ENCODE measurements at places on chromosomes 2 and 18.

GRCh38 chr18:73664896-73665295 lies 482.7 kb downstream of the FBXO15 start:
- DNase-seq, result no peak

GRCh38 chr2:118185210-118186109 lies 97.2 kb downstream of the INSIG2 start:
- DNase-seq, result peak; percentile 45

GRCh38 chr2:28747714-28748113 lies 3.9 kb upstream of the PPP1CB start:
- no peak for DNase-seq

GRCh38 chr18:34224423-34225217 lies at the start of gene NOL4:
TSS of gene NOL4 (minus strand) at chr18:34224913. CDS start at chr18:34223253, 1,660 bp downstream.
- DNase-seq, result peak; percentile 98

DNA sequence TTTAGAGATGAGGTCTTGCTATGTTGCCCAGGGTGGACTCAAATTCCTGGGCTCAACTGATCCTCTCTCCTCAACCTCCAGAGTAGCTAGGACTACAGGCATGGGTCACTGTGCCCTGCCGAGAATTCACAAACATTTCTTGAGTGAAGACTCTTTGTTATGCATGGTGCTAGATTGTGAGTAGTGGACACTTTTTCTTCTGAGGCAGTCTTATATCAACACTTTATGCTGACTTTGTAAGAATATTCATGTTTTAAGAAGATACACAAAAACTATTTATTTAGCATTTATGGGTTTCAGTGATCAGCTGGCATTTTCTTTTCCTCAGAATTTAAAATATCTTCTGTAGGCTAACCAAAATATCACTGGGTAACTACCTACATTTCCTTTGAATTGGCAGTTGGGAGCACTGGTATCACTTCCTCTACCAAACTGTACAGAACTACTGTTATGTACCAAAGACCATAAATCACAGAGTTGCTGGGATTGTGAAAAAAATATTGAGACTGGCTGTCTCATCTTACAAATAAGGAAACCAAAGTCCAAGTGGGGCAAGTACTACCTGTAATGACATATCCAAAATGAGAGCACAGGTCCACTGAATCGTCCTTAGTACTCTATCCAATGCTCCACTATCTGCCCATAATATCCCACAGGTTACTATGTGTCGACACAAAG lies 34.0 kb downstream of the DOCK10 start:
- DNase-seq, result no peak

GRCh38 chr2:15527074-15527739 lies 33.9 kb downstream of the NBAS start:
- no peak for DNase-seq

DNA sequence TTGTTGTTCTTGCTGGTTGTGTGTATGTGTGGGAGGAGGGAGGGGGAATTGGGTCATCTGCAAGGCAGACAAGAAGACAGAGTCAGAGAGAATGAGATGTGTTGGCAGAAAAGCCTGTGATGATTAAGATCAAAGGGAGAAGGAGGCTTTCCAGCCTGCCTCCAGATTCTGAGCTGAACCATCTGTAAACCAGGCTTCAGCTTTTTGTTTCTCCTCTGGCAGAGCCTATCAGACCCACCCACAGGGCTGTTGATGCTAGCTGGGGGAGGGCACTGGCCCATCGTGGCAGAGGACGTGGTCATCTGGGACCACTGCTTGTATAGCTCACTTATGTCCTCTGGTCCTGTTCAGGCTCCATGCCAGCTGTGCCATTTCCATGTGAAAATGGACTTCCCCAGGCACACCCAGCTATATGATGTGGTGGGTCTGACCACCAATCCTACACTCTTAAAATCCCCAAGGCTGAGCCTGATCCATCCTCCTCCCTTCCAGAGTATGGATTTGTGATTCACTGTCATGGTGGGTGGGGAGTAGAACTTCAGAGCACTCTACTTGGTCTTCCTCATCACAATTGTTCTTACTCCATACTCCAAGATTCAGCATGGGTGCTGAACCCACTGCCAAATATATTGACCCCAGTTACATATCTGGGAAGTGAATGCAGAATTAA lies 27.8 kb upstream of the COL6A3 start:
- no peak for DNase-seq

GRCh38 chr2:105328281-105329196 lies 996 bp downstream of the TGFBRAP1 start:
- no peak for DNase-seq

DNA sequence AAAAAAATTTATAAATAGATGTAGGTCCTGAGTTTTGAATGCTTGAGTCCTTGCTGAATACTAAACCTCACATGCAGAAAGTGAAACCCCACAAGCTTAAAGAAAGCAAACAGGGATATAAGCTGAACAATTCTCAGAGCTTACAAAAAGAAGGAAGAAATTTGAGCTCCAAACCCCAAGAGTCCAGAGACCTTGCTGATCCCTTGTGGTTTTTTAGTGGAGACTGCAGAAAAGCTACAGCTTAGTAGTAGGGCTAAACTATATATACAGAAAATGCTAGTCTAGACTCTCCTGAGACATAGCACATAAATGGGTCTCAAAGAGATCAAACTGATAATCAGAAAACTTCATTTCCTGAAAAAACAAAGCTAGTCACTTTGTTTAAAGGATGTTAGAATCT lies 1548.1 kb upstream of the ZEB2 start:
- DNase-seq, result no peak

DNA sequence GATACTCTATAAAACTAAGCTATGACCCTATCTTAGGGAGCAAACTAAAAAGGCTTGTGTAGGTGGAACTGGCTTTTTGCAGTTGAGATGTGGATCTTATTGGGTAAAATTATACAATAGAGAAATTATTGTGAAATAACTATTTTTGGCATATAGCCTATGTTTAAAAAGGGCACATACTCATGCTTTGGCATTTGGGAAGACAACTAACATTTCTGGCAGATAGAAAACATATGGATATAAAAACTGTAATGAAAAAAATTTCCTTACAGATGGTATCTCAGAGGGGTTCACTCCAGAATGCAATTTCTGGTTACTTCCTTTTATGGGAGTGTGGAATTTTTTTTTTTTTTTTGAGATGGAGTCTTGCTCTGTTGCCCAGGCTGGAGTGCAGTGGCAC lies 120.1 kb upstream of the CCDC195 start:
- DNase-seq, result no peak

- no peak for DNase-seq
Observed at GRCh38 chr2:100070078-100070477, 72.3 kb downstream of the AFF3 start.

DNA sequence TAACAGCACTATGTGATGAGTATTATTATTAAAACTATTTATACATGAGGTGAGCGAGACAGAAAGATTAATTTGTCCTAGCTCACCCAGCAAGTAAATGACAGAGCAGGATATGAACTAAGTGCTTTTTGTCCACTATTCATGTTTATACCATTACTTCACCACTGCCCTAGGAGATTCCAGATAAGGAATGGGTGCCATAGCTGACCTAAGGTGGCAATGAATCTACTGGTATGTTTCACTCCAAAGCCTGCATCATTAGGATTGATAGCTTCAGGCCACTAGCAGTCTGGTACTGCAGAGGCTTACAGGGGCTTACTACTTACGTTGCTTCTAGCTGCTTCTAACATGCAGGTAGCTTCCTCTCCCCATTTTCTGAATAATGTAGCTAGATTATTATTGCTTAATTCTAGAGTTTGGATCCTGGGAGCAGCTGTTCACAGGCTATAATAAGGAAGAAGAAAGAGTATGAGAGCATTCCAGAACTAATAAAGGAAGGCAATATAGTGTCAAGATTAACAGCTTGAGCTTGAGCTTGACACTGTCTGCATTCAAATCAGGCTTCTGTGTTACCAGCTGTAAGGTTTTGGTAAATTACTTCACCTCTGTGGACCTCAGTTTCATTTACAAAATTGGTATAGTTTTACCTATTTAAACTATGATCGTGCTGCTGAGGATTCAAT lies 153.7 kb downstream of the GALNT3 start:
- DNase-seq, result no peak

DNA sequence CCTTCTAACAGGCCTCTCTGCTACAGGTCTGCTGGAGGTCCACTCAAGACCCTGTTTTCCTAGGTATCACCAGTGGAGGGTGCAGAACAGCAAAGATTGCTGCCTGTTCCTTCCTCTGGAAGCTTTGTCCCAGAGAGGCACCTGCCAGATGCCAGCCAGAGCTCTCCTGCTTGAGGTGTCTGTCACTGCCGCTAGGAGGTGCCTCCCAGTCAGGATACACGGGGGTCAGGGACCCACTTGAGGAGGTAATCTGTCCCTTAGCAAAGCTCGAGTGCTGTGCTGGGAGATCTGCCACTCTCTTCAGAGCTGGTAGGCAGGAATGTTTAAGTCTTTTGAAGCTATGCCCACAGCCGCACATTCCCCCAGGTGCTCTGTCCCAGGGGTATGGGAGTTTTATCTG lies 140.6 kb downstream of the BAZ2B start:
- no peak for DNase-seq

DNA sequence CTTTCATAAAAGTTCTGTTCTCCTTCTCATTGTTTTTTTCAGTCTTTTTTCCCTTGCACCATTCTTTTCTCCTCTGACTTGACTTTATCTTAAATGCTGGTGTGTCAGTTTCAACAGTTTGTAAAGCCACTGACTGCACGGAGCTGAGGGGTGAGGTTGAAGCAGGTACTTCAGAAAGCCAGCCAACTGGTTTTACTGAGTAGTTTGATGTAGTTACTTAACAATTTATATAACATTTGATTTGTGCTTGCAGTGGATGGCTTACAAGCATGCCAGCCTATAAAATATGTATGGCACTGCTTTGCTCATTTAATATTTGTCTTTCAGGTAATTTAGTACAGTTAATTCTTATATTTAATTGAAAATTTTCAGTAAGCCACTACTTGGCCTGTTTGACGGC lies 55.4 kb downstream of the FAM171B start:
- no peak for DNase-seq

- DNase-seq, result no peak
Observed at GRCh38 chr2:101432411-101433181, 42.3 kb downstream of the RFX8 start.

GRCh38 chr2:204794624-204795023 lies 249.3 kb downstream of the PARD3B start:
- DNase-seq, result no peak

GRCh38 chr2:85706599-85707296 lies 12.6 kb downstream of the GNLY start:
- DNase-seq, result no peak

DNA sequence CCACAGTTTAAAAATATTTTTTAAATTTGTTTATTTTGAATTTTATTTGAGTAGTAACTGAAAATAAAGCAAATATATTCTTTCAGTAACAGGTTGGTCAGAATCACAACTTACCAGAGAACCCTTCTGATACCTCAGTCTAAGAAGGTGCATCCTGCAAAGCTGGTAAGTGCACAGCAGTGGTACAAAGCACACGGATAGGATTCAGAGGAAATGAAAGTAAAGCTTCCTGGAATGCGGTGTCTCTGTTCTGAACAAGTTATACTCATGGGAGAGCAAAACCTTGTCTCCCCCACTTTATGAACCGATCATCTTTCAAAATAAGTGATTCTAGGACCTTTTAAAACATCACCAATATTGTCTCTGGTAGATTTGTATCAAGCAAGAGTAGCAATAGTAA lies 398.3 kb downstream of the TMX3 start:
- DNase-seq, result no peak

DNA sequence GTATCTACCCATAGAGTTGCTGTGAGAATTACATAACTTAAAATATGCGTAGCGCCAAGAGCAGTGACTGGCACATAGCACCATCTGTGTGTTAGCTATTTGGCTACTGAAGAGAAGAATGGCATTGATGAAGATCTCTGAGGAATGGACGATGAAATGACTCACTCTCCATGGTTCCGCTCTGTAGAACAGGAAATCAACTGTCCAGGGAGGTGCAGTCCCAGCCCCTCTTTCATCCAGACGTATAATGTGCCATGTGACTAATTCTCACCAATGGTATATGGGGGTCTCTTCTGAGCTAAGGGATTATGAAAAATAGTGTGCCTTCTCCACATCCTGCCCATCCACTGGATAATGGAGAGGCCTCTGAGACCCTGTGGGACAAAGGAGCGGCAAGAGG lies 254.8 kb downstream of the CYP26B1 start:
- no peak for DNase-seq

DNA sequence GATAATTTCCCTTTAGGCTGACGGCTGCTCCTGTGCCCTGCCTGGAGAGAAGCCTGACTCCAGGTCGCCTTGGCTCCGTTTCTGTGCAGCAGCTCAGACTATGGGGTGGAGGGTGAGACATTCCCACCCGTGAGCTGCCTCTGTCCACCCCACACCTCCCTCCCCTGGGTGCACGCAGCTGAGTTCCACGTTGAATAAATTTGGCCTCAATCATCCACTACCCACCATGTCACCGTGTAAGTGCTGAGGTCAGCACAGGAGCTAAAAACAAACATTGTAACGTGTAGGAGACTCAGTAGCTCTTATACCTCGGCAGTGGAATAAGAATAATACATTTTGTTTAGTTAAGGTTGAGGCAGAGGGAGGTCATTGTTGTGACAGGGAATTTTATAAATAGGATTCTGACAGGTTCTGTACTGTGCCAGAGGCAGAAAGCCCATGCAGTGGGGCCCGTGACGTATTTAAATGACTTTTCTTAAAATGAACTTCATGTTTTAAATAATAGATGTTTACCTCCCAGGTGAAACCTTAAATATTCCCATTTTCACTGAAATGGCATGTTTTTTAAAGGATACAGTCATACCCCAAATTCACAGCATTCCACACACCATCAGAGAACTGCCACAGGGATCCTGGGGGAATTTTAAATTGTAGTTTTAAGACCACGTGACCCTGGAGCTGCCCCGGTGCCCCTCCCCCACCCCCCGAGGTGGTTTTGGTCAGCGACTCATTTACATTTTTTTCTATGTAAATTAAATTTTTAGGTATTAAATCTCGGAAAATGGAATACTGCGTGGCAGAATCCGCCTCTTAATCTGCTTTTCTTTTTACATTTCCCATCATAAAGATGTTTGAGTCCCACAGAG lies 50.2 kb downstream of the NFATC1 start:
- DNase-seq, result no peak

GRCh38 chr2:197628043-197628500 lies 47.3 kb downstream of the RFTN2 start:
- DNase-seq, result peak; percentile 37

DNA sequence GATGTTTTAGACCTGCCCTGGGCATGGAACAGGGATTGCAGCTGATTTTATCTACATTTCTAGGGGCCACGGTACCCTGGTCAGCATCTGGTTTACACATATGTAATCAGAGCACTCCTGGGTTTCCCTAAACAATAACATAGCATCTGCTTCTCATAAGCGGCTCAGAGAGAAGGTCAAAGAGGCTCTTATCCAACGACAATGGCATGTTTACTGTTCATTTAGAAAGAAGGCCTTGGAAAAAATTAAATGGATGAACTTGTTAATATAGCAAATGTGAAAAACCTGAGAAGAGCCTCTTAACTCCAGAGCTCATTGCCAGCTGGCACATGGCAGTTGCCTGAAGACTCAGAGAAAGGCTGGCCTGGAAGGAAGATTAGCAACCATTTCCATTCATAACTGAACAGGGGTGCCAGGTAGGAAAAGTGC lies 202.8 kb upstream of the THUMPD2 start:
- no peak for DNase-seq

GRCh38 chr2:27051902-27052645 lies 606 bp downstream of the AGBL5 start:
- DNase-seq, result no peak
